Caudate nucleus (tissue), 63 donors: ENCODE measurements at places on chromosomes 7 and 10.
A peak's percentile ranks its signal among the peaks of the same experiment; 100 is the strongest.

- peak; percentile 2 for DNase-seq
Observed at GRCh38 chr7:126803060-126803665, 449.6 kb downstream of the GRM8 start.

GRCh38 chr7:49635800-49636199 is 137.6 kb upstream of the VWC2 start:
- DNase-seq = no peak

GRCh38 chr10:62264702-62265436 is 3.8 kb downstream of the RTKN2 start:
- no peak for DNase-seq

DNA sequence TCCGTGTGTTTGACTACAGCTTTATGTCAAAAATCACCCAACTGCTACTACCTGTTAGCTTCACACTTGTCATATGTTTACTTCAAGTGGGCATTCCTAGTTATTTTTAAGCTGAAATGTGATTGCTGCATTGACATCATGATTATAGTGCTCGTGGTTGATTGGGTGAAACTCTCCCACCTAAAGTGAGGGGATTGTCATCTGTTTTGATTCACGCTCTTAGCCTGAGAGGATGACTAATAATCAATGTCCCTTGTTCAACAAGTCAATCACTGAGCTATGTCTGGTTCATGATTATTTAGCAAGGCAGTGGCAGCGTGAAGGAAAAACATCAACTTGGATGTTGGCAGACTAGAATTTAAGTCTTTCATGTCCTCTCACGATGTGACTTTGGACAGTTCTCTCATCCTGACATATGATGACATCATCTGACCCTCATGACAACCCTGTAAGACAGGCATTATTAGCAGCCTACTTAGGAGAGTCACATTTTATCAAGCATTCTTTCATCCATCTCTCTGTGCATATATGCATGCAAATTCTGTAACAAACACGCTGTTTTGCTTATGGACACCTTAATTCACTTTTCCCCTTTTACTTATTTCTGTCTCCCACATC is 352.6 kb upstream of the ZMIZ1 start:
- no peak for DNase-seq

DNA sequence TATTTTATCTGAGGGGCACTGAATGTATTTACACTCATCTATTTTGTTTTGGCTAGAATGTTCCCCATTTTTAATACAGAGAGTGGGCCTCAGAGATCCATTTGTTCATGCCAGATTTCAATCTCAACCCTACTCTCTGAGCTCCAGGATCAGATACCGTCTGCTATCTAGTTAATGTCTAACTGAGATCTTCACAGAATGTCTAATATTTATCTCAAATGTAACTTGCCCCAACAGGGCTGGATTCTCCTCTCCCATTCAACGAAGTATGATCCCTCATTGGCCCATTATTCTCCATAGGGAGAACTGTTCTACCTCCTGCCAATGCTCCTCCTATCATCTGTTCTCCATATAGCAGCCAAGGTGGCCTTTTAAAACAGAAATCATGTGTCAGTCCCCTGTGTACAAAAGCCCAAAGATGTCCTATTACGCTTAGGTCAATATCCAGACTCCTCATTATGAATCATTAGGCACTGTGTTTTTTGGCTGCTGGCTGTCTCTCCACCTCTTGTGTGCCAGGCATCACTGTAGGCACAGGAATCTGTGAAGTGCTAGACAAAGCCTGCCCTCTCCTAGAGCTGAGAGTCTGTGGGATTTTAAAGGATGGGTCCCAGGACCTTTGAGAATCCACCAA is 169.3 kb upstream of the AGK start:
- no peak for DNase-seq
